A549 treated with DMSO at 1 μM for 4 hours (cell line): ENCODE measurements at places on chromosomes 3 and 15. TPM values are rescaled to one million over a fixed set of nuclear protein-coding genes. Genes with fewer than 3 reads are reported as not detected.

KIF23 gene
- total RNA-seq, result 75.8 to 97.8 TPM (median 91.2 TPM) in 5 replicates

GRIP2 gene
- 1.00 to 2.3 TPM (median 1.9 TPM) in 5 replicates for total RNA-seq

SPTBN5 gene
- total RNA-seq, result 0.25 to 0.39 TPM (median 0.27 TPM) in 5 replicates

GOLGA8G gene
- 0.04 TPM in 1 of 5 replicates, not detected in the others for total RNA-seq

LRRC31 gene
- 0.05 TPM in 1 of 5 replicates, not detected in the others for total RNA-seq

MUC20 gene
- total RNA-seq, result 0.36 to 1.1 TPM (median 0.57 TPM) in 5 replicates

TGM5 gene
- total RNA-seq, result not detected in 5 replicates

OR5K2 gene
- not detected in 5 replicates for total RNA-seq

TEX55 gene
- total RNA-seq, result not detected in 5 replicates

GRAMD2A gene
- total RNA-seq, result 0.13 TPM in 1 of 5 replicates, not detected in the others

XIRP1 gene
- 0.02 to 0.07 TPM (median 0.05 TPM) in 5 replicates for total RNA-seq

LRRC2 gene
- 0.04 TPM in 1 of 5 replicates, not detected in the others for total RNA-seq

TJP1 gene
- 62.1 to 83.8 TPM (median 75.9 TPM) in 5 replicates for total RNA-seq

SHF gene
- total RNA-seq, result 0.62 to 1.0 TPM (median 0.83 TPM) in 5 replicates

PRSS50 gene
- total RNA-seq, result not detected in 5 replicates

IL5RA gene
- total RNA-seq, result not detected in 5 replicates

CTDSPL gene
- 9.7 to 11.9 TPM (median 11.0 TPM) in 5 replicates for total RNA-seq

RASL12 gene
- total RNA-seq, result 0.06 to 0.28 TPM (median 0.19 TPM) in 5 replicates

GPR149 gene
- not detected in 5 replicates for total RNA-seq

SLC12A6 gene
- 5.8 to 9.7 TPM (median 8.1 TPM) in 5 replicates for total RNA-seq

MFN1 gene
- 17.0 to 23.4 TPM (median 19.5 TPM) in 5 replicates for total RNA-seq

DYNLT2B gene
- total RNA-seq, result 22.4 to 27.9 TPM (median 23.8 TPM) in 5 replicates

MESP1 gene
- total RNA-seq, result 2.7 to 8.0 TPM (median 6.3 TPM) in 5 replicates

CEP19 gene
- total RNA-seq, result 2.2 to 3.4 TPM (median 3.1 TPM) in 5 replicates

SCAANT1 gene
- total RNA-seq, result 0.79 TPM in 1 of 5 replicates, not detected in the others

SLC6A1 gene
- total RNA-seq, result 0.03 TPM in 1 of 5 replicates, not detected in the others

SPSB4 gene
- 0.10 to 0.27 TPM (median 0.16 TPM) in 5 replicates for total RNA-seq
